GM13976 (cell line): ENCODE measurements at places on chromosomes 2 and 18.

DNA sequence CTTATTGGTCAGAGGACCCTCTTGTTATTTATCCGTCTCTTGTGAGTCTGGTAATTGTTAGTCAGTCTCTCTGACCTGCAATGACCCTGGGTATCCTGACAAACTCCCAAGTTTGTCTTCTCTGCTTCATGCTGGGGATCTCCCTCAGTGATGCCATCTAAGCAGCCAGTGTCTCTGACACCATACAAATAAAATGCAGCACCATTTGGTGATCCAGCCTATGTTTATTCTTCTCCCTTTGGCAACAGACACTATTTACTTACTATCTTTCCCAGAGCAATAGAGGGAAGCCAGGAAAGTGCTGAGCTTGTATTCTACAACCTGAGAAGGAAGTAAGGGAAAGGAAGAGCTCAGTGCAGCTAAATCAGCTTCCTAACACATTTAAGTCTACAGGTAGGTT, 15.9 kb downstream of the SERPINE2 start:
- DNase-seq: no peak

DNA sequence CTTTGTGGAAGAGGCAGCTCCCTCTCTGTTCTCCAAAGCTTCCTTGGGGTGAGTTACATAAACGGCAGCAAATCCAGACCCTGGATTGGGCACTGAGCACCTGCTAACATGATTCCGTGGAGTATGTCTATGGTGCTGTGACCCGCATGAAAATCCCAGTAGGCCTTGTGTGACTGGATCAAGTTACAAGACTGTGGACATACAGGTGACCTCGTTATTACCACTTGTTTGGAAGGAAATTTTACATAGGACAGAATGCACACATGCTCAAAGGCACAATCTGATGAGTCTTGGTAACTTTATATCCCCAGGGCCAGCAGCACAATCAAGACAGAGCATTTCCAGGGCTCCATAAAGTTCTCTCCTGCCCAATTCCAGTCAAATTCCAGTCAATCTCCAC, 120.2 kb upstream of the OTOS start:
- DNase-seq: no peak

GRCh38 chr18:45771587-45772480, 47.9 kb downstream of the SLC14A1 start:
- DNase-seq: no peak

- DNase-seq: no peak
Observed at GRCh38 chr2:3302751-3303582, 74.7 kb downstream of the EIPR1 start.

DNA sequence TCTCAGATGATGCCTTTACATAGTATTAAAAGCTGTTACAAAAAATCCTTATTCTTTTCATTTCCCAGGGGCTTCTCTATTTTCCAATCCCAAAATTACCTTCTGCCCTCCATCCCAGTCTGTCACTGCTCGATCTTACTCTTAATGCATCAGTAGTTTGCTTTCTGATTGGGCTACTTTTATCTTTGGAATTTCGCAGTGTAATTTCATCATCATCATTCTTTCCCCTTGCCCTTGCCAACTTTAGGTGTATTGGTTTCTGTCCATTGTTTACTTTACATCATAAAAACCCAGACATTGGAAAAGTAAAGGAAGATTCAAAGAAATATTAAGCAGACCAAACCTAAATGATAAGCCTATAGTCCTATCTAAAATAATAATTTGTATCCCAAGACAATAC, 457.2 kb downstream of the PIK3C3 start:
- DNase-seq: no peak

- DNase-seq: no peak
Observed at GRCh38 chr2:202278944-202279343, 13.4 kb downstream of the NOP58 start.

- no peak for DNase-seq
Observed at GRCh38 chr2:231820786-231821303, 34.6 kb downstream of the COPS7B start.

- DNase-seq: no peak
Observed at GRCh38 chr2:151070253-151070652, 191.4 kb downstream of the RBM43 start.

- no peak for DNase-seq
Observed at GRCh38 chr2:60512641-60513040, 40.8 kb downstream of the BCL11A start.

- DNase-seq: no peak
Observed at GRCh38 chr2:188142088-188142487, 149.6 kb upstream of the GULP1 start.

GRCh38 chr2:166658901-166659300, 164.9 kb upstream of the SCN7A start:
- DNase-seq: no peak

- no peak for DNase-seq
Observed at GRCh38 chr18:13266218-13267100, 47.9 kb downstream of the LDLRAD4 start.

DNA sequence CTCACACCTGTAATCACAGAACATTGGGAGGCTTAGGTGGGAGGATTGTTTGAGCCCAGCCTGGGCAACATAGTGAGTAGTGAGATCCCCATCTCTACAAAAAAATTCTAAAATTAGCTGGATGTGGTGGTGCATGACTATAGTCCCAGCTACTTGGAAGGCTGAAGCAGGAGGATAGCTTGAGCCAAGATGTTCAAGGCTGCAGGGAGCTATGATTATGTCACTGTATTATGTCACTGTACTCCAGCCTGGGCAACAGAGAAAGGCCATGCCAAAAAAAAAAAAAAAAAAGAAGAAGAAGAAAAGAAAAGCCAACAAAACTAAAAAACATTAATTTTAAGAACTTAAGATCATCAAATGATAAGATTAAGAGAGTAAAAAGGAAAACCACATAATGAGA, 17.4 kb upstream of the NCOA1 start:
- no peak for DNase-seq

DNA sequence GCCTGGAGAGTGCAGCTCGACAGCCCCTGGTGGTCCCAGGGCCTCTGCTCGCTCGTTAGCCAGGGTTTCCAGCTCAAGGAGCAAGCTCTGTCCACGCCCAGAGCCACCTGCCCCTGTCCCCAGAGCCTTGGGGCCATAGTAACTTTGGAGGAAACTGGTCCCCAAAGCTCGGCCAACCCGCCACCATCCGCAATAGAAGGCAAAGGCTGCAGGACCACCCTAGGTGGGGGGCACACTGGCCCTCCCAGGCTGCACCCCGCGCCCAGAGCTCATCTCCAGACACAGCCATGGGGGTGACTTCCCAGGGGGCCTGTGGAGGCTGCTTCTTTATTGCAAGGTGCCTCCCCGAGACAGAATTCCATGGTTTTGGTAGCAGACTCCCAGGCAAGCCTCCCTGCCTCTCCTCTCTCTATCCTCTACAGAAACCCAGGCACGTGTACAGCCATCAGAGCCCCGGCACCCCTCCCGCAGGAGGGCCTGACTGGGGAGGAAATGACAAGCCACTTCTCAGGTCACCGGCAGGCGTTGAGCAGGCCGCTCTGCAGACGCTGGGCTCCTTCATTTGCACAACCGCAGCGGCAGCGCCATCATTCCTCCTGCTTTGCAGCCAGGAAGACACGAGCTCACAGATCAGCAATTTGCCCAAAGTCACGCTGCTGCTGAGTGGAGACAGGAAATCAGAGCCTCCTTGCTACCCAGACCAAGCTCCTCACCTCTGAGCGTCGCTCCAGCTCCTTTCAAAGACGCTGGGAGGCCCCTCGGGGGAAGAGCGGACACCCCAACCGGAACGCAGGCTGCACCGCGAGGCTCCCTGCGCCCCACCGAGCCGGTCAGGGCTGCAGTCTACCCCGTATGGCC, 80.2 kb downstream of the NDUFA10 start:
- no peak for DNase-seq

GRCh38 chr2:148300544-148300943, 279.7 kb downstream of the MBD5 start:
- DNase-seq: no peak
